Endothelial cell of umbilical vein (primary cell): ENCODE measurements at places on chromosomes 7 and 10. TPM values are rescaled to one million over a fixed set of nuclear protein-coding genes. Genes with fewer than 3 reads are reported as not detected.

Gene FKBP9
- 88.7 and 100 TPM in 2 replicates for polyA plus RNA-seq

Gene CLDN15
- 17.7 and 21.1 TPM in 2 replicates for polyA plus RNA-seq

DNA sequence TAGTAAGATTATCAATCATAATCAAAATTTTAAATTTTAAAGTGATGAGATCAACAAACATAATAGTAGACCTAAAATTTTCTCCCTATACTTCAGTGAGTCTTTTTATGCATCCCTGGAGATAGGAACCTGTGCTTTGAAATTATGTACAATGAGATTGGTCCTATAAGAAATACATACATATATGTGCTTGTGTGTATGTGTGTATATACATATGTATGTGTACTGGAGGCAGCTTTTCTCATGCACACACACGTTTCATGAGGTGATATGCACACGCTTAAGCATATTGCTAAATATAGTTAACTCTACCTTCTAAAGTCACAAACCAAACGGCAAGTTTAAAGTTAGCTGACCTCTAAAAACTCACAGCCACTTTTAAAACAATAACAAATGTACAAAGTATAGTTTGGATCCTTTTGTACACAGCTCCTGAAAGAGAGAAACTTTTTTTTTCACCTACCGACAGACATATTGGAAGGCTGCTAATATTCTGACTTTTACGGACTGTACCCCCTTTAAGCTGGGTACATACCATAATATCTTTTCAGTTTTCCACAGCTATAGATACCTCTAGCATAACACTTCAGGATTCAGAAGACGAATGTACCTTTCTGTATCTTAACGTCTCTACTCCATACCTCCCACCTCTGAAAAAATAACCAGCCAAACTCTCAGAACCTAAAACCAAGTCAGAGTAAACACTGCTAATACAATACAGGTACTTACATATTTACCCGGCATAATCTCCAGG, 3.3 kb downstream of the ITGB1 start:
- no peak for DNase-seq

DNA sequence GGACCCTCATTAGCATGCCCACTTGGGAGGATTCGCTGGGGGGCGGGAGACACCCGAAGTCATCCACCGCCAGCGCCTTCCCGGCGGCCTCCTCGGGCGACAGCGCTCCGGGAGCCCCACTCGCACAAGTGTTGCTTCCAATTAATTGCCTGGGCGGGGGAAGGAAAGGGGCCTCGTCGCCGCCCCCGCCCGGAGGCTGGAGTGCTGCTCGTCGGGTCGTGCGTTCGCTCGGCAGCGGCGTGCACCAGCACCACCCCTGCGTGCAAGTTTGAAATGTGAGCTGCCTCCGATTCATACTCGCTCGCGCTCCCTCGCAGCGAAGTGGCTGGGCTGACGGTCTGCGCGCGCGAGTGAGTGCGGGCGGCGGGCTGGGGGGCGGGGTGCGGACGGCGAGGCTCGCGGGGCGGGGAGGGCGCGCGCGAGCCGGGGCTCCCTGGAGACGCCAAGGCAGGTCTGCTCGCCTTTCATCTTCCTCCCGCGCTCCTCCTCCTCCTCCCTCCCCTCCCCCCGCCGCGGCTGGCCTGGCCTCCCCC, 104.6 kb upstream of the PPIF start:
- DNase-seq = peak; percentile 71

DNA sequence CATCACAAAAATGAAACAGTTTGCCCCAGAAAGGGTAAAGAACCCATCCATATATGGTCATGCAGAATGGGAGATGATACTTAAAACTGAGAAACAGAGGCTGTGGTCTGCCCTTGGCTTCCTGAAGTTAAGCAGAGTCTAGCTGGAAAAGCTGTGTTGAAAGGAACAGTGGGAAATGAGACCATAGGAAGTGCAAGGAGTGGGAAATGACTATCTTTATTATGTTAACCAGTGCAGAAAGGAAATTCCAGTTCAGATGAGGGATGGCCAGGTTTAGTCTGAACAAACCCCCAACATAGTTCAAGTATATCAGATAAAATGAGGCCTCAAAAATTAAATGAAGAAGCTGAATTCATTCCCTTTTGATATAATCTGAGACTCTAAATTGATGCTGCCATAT, 112.2 kb upstream of the TARP start:
- DNase-seq = peak; percentile 88

GRCh38 chr7:148084138-148084537, 506.4 kb upstream of the C7orf33 start:
- no peak for DNase-seq

- no peak for DNase-seq
Measured at GRCh38 chr7:101163279-101164070, 1.9 kb downstream of the VGF start.

GRCh38 chr10:76906256-76906655, 731.4 kb downstream of the KCNMA1 start:
- DNase-seq = no peak

GRCh38 chr7:76281706-76282343, 20.6 kb upstream of the HSPB1 start:
- DNase-seq = no peak

DNA sequence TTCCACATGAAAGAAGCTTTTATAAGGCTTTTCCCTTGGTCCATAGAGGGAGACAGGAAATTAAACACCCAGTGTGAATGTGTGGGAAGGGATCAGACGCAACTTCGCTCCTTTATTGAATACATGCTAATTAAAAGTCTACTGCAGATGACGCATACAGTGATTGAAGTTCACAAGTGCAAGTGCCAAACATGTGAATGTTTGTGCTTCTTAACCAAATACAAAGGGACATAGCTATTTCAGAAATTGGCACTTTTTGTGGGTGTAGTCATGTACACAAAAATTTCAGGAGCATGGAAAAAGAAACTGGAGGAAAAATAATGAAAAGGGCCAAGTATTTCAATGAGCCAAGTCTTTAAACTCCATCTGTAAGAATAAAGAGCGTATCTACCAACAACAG, 283.7 kb downstream of the SKAP2 start:
- DNase-seq = no peak

DNA sequence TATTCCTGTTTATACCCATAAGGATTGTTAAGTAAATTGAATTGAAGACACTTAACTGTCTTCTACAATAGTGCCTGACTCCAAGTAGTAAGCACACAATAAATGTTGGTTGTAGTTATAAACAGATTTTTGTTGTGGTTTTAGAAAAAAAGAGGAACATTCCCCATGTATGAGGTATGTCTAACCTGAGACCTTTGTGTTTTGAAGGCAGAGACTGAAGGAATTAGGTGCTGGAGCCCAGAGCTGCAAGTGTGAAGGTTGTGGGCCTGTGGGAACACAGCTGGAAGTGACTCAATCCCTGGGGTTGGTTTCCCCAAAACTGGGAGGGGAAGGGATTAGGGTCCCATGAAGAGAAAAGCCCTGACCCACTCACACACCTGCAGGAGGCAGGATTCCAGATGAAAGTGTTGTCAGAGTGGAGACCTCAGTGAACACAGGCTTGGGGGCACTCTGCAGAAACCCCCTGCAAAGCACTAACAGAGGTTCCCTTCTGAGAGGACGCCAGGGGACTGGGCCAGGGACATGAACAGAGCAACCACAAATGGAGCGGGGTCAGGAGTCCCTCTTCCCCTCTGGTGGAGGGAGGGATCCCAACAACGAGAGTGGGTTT, 265.1 kb upstream of the KLF14 start:
- no peak for DNase-seq
